ENCODE measurements at places on chromosomes 16 and 17.

DNA sequence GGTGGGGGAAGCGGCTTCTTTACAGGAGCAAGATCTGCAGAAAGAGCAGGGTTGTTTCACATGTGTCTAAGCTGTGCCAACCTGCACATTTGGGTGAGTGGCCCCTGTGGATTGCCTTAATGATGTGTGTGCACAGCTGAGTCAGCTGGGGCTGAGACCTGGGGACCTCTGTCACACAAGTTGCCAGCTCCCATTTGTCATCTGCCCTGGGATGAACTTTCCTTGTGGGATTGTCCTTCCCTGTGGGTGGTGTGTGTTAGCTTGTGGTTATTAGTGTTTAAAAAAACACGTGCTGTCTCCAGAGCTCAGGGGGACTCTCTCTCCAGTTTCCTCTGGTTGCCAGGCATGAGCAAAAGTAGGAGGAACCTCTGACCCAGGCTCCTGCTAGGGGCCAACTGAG lies 400.5 kb upstream of the CCL2 start:
- no peak for DNase-seq

GRCh38 chr17:4734857-4735475 lies 3.7 kb downstream of the MED11 start:
- DNase-seq: no peak

GRCh38 chr17:37702598-37702997 lies 42.3 kb downstream of the HNF1B start:
- DNase-seq: no peak

- no peak for DNase-seq
These were observed 16.3 kb downstream of the FOXJ1 start for GRCh38 chr17:76124582-76125390.

DNA sequence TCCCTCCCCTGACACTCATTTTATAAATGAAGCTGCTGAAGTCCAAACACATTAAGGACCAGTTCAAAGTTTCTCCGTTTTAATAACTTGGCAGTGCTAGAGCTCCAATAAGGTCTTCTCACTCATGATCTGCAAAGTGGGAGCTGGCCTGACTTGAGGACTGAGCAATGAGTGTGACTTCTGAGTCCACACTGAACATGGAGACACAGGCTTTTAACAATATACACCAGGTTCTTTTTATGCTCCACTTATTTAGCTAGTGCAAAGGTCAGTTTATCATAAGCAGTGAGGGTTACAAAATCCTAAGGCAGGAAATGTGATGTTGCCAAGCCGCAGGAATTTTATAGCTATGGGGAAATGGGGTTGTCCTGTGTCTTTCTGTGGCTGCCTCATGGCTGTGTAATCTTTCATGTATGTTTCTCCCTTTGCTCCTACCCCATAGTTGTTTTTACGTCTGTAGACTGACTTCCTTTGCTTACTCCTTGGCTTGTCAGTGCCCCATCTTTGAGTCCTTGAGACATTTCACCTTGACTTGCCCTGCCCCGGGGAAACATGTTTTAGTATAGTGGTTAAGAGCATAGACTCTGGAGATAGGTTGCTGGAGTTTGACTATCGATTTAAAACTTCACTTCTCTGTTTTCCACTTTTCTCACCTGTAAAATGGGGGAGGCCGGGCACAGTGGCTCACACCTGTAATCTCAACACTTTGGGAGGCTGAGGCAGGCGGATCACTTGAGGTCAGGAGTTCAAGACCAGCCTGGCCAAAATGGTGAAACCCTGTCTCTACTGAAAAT lies 12.2 kb upstream of the MMD start:
- DNase-seq: no peak
